Gastroesophageal sphincter (tissue), 4 donors: ENCODE measurements at places on chromosomes 6 and 20.

GRCh38 chr6:150256618-150257272 is 112.1 kb upstream of the IYD start:
- ATAC-seq: no peak

DNA sequence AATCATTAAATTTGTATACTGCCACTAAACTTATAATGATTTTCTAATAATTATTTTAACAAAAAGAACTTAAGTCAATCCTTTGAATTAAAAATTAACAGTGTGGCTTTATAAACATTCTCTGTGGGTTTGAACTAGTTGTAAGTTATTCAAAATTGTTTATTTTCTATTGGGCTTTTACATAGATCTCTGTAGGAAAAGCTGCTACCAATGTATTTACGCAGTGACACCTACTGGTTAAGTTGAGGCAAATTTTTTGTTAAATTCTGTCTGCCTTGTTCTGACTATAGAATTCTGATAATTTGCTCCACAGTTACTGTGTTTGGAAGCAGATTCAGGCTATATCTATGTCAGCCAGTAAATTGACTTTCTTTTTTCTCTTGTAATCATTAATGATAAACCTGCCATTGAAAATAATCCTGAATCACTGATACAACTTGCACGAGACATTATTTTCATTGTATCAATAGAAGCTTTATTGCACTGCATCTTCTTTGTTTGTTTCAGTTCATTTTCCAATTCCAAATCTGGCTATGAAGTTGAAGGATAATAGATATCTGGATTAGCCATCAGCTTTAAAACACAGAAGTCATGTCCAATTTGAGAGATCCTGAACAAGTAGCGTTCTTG is 66.0 kb upstream of the UTRN start:
- no peak for ATAC-seq

DNA sequence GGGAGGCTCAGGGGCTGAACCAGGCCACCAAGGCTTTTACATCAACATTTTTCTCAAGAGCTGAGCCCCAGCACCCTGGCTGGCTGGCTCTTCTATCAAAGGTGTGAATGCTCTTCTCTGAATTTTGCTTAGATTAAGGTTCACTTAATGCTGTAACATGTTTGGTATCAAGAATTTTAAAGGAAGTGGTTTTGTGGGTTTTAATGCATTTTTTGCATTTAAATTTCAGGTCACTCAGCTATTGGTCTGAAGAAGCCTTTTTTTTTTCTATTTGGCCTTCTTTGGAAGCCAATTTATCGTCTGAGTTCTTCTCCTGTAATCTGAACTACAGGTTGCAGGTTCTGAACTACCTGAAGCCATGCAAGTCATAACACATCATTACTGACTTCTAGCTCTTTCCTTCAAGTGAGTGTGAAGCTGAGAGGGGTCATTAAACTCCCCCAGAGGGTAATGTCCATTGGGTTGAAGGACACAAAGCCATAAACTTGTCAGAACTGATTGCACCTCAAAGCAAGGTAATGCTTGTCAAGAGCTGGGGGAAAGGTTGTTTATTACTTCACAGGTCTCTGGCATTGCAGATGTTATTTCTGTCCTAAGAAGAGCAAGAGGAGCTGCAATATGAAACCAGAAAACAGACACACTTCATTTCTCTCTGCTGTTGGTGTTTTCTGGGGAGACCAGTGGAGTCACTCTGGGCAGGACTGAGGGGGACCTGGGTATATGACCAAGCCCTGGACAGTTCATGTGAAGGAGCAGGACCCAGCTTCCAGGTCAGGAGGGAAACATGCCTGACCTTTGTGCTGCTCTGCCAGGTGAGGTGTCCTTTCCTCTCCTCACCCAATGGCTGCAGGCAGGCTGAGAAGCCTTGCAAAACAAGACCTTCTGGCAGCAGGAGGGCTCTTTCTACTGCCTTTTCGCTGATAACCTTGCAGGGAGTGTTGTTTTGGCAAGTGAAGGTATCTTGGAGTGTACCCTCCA is 26.1 kb upstream of the NEDD9 start:
- ATAC-seq: no peak

- no peak for ATAC-seq
Measured at GRCh38 chr6:743320-744096, 50.6 kb upstream of the EXOC2 start.

- ATAC-seq: no peak
Measured at GRCh38 chr6:163892824-163893561, 478.5 kb downstream of the QKI start.

DNA sequence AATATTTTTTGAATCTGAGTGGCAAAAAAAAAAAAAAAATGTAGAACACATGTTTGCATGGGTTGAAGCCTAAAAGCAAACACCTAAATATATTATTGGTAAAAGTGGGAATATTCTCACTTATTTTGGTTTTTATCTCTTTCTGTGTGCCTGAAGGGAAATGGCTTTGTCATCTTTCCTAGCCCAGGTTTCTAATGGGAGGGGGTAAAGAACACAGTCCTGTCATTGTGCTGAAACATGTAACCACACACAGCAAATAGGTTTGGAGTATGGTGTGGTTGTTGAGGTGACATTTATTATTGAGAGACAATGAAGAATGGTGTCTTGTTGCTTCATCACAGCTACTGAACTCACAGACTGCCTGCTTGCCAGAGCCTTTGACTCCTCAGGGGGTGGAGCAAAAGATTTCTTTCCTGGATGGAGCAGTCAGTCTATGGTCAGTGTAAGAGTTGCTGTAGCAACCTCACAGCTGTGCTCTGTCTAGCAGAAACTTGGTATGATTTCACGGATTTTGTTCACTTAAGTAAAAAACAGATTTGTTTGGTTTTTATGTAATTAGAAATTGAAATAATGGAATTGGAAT is 70.2 kb downstream of the CEP57L1 start:
- peak; percentile 93 for ATAC-seq

DNA sequence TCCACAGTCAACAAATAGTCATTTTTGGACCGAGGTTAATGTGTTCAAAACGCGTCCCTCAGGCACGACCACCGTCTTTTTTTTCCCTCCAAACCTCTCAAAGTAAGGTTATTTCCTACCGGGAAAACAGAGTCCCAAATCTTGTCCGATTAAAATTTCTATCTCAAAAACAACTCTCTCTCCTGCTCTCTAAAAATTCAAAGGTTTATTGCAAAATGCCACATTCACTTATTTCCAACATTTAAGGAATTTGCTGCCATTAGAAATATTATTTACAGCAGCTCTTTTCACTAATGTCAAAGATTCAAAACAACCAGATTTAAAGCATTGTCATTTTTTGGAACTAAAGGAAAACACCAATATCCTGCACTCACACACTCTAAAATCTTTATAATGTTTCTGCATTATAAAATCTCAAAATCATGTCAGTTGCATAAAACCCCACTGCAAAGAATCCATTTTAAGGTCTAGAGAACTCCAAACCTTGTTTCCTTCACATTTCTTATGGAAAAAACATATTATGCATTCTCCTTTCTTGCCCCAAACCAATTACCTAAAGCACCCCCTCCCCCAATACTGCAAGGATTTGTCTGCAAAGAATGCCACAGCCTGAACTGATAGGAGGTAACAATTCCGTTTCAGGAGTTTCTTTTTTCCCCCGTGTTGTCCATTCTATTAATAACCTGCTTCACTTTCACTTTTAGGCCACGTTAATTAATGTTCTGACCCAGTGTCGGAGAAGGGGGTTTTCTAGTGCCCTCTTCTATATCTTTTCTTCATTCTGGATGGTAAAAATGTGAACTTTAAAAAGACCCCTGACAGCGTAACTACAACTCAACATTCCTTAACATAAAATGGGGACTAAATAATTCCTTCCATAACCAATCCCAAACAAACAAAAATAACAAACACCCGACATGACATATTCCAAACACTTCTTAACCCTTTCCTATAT is 1.4 kb downstream of the NRN1 start:
- ATAC-seq: no peak

DNA sequence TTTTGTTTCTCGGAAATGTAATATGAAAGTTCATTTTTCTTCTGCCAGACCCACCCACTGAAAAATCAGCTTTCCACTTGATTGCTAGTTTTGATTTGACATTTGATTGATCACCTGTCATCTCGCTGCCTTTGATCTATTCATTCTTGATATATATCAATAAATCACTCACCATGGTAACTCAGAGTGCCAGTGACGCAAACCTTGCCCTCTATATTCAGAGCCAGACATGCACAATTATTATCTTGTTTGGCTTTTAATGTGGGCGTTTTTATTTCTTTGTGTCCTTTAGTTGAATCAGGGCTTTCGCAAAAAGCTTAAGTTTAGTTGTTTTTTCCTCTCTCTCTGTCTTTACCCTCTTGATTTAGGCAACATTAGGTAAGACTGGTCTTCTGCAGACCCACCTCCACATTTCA is 2.0 kb downstream of the TSHZ2 start:
- ATAC-seq: no peak

GRCh38 chr20:63664861-63665594 is 6.9 kb downstream of the RTEL1 start:
- ATAC-seq: peak; percentile 65

GRCh38 chr6:16999491-17000436 is 102.1 kb upstream of the STMND1 start:
- peak; percentile 82 for ATAC-seq

DNA sequence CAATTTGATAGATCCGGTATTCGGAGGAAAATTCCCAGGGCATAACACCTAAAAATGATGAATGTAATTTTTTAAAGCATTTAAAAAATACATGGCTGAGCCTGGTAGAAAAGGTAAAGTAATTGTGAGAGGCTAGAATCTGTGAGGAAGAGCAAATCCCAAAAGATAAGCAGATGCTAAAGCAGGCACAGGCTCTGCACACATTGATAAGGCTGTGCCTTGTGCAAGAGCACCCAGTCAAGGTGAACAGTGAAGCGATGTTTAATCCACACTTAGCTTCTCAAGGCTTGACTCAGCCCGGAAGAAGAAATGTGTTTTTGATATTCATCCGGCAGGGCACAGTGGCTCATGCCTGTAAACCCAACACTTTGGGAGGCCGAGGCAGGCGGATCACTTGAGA is 5.1 kb upstream of the EPB41L2 start:
- no peak for ATAC-seq

DNA sequence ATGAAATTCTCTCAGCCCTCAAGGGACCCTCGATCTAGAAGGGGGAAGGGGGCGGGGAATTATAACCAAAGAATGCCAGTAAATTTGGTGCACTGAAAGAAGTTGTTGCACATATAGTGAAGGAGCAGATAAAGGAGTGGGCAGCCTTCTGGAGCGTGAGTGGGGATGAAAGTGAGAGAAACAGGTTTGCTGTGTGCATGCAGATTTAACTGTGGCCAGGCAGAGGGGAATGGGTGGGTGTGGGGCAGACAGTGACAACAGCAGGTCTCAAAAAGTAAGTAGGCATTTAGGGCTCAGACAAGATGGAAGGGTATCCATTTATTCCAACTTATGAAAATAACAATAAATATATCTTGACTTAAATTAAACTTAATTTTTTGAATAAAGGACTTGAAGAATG is 149.1 kb downstream of the KCNQ5 start:
- ATAC-seq: no peak

DNA sequence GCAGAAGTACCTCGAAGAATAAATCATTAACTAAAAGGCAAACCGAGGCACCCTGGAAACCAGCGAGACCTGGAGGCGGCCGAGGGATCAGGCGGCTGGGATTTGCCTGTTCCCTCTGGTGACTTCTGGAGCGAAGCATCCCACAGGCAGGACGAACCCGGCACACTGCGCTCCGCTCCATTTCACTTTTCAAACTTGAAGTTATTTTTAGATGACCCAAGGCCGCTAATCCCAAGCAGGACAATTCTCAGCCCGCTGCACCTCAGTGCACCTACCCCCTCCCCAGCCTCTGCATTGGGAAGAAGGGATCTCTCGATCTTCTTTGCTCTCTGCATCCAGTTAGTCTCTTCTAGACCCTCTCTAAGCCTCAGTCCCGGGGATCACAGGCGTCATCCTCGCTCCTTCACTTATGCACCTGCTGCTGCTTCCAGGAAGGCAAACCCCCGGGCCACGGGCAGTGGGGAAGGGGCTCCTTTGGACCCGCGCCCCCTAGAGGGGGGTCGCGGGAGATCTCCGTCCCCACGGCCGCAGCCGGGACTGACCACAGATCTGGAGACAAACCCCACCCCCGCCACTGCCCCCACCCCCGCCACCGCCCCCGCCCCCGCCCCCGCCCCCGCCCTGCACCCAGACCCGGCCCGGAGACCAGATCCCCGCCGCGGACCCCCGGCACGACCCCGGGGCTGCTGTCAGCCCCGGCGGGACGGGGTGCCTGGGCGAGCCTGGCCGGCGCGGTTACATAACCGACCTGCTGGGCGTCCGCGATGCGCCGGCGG is 636 bp downstream of the RCAN2 start:
- ATAC-seq: peak; percentile 14

DNA sequence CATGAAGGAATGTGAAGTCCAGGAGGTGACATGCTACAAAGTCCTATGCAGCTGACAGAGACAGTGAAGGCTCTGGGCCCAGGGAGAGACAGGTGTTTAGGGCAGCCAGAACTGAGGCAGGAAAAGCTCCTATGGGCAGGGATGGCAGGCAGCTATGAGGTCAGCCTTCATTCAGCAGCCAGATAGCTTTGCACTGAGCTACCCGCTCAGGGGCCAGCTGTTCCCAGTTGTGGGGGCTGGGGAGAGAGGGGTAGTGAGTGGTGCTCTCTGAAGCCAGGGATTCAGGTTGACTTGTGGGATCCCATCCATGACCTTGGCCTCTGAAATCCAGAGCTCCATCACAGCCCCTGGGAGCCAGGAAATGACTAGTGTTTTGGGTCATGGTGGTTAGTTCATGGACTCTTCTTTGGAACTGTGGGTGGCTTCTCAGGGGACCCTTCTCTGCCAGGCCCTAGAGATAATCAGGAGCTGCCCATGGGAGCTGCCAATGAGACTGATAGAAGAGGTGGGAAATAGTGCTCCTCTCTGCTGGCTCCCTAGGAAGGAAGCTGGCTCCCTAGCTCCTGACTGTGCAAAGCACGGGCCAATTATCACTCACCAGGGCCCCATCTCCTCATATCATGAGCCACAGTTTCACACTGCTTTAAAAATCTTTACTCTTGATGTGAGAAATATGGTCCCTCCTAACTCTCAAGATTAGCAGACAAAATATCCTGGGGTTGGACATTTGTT is 127.7 kb downstream of the VEGFA start:
- ATAC-seq: no peak

GRCh38 chr20:38202153-38202981 is 37.3 kb upstream of the TGM2 start:
- no peak for ATAC-seq

- no peak for ATAC-seq
Measured at GRCh38 chr6:142047934-142048592, 84.7 kb upstream of the GJE1 start.

- peak; percentile 37 for ATAC-seq
Measured at GRCh38 chr6:150142670-150143515, at the start of gene PPP1R14C. PPP1R14C (plus strand) TSS chr6:150143044; CDS start chr6:150143193, 149 bp downstream.

GRCh38 chr6:70763754-70764510 is 96.2 kb downstream of the SMAP1 start:
- ATAC-seq: no peak

DNA sequence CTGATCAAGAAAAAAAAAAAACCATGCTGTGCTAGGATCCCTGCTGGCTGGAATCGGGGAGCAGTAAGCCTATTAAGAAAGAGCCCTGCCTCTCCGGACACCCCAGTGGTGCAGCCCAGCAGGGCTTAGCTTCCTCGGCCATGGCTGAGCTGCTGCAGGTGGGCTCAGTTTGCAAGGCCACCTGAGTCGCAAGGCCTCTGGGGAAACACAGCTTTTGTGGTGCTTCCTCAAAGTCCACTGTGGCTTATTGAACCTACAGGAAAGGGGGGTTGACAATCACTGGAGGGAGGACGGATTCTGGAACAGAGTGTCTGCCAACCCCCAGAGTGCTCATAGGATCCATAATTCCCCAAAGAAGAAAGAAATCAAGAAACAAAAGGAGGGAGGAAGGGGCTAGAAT is 240.8 kb downstream of the SMOC2 start:
- no peak for ATAC-seq
